Mucosa of gallbladder (tissue), 1 donor: ENCODE measurements at places on chromosomes 3 and 15. TPM values are rescaled to one million over a fixed set of nuclear protein-coding genes. Genes with fewer than 3 reads are reported as not detected.

The NKTR gene
- 55.5 TPM for total RNA-seq

The NEDD4 gene
- 14.4 TPM for total RNA-seq

The DTWD1 gene
- total RNA-seq, result 40.3 TPM

The MEGF11 gene
- 0.35 TPM for total RNA-seq

The IGSF10 gene
- total RNA-seq, result 13.6 TPM
